ENCODE measurements at places on chromosomes 2 and 18.

DNA sequence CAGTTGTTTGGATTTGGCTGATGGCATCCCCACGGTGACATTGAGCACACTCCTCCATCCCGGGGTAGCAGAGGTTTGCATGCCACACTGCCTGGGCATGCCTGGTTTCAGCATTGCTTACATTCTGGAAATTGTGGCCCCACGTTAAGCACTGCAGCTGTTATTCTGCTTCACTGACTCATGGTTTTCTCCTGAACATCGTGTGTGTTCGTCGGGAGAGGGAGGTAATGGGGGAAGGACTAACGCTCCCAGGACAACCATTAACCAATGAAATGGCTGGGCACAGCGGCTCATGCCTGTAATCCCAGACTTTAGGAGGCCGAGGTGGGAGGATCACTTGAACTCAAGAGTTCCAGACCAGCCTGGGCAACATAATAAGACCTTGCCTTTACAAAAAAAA, 28.2 kb upstream of the YWHAQ start:
- DNase-seq: no peak

DNA sequence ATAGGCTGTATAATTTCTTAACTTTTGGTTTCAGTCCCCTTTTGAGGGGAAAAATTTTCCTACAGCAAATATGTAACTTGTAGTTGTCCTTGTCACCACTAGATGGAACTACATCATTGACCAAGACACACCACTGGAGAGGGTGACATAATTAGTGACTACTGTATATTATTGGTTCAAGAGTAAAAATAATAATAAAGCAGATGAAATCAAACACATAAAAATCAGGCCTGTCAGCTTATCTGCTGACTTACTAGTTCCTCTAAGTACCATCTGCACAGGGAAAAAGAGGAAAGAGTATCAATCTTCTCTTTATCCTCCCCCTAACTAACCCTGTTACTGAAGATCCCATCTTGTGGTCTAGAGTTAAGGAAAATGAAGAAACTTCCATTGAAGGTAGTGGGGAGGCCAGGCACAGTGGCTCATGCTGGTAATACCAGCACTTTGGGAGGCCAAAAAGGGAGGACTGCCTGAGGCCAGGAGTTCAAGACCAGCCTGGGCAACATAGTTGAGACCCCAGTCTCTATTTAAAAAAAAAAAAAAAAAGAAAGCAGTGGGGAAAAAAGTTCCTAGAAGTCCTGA, 29.6 kb upstream of the ENOSF1 start:
- DNase-seq: peak; percentile 18

DNA sequence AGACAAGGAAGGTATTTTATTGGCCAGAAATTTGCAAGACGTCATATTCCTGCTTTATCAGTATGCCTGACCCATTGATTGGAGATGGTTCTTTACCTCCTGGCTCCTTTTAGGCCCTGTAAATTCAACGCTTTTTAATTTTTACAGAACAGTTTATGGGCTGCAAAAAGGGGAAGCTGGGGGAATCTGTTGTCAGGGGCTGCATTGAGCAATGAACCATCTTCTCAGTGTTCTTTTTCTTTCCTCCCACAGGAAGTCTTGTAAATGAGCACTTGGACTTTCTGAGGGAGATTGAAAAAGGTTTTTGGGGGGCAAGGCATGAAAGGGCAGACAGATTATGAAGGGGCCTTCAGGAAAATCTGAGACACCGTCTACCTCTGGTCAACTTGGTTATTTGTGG, 503.6 kb upstream of the TNP1 start:
- no peak for DNase-seq

DNA sequence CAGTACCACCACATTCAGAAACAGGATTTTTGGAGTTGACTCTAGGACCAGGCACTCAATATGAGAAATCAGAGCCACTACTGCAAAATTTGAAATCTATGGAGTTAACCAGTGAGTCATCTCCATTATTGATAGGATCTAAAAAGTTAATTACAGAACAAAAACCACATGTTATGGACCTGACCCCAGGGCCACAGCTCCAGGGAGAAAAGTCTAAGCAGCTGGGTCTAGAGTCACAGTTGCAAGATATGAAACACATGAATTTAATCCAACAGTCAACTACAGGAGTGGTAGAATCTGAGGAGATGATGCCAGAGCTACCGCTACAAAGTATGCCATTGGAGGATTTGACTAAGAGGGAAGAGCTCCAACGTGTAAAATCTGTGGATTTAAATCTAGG, 13.4 kb upstream of the ZNF512 start:
- no peak for DNase-seq

DNA sequence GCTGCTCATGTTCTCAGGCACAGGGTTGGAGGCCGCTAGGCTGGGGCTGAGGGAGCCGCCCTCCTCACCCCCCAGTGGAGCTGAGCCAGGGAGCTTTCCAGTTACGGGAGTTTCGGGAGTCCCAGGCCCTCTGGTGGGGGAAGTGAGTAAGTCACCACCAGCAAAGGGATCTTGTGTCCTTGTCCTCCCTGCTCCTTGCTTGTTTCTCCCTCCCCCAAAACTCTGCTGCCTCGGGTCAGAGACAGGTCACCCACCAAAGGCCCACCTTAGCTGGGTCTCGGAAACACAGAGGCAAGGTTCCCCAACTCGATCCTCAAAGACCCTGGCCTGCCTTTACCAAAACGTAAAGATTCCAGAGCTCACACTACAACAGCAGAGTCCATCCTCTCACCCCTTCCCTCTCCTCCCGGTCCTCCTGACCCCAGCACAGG, 60.5 kb upstream of the POMC start:
- peak; percentile 55 for DNase-seq
